ENCODE measurements at places on chromosomes 6 and 20.

- DNase-seq, result no peak
These were observed 63.9 kb downstream of the PTPN1 start for GRCh38 chr20:50574108-50574507.

- no peak for DNase-seq
These were observed 276.3 kb downstream of the PAX1 start for GRCh38 chr20:21981597-21982344.

DNA sequence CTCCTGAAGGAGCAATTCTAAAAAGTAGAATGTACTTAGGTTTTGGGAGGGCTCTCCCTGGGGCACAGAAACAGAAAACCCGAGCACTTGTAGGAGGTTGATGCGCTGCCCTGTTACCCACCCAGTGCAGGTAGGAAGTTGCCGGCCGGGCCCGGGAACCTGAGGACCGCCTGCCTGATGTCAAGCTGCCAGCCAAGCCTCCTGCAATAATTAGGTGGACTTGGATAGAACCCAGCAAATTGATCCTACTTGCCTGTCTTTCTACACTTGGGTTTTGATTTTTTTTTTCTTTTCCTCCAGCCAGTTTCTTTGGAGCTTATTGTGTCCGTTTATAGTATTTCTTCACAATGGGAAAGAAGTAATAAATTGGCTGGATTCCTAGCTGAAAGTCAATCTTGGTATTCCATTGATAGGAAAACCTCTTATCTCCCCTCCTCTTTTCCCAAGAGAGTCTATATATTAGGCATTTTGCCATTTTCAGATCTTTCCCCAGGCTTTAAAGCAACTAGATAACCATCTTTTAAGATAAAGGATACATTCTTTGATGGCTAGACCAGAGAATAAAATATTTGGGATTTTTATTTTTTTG lies 78.3 kb upstream of the FYN start:
- DNase-seq, result no peak

GRCh38 chr6:119575721-119576120 lies 226.2 kb upstream of the MAN1A1 start:
- DNase-seq, result no peak

- no peak for DNase-seq
These were observed 14.3 kb downstream of the PCMT1 start for GRCh38 chr6:149763866-149764265.

DNA sequence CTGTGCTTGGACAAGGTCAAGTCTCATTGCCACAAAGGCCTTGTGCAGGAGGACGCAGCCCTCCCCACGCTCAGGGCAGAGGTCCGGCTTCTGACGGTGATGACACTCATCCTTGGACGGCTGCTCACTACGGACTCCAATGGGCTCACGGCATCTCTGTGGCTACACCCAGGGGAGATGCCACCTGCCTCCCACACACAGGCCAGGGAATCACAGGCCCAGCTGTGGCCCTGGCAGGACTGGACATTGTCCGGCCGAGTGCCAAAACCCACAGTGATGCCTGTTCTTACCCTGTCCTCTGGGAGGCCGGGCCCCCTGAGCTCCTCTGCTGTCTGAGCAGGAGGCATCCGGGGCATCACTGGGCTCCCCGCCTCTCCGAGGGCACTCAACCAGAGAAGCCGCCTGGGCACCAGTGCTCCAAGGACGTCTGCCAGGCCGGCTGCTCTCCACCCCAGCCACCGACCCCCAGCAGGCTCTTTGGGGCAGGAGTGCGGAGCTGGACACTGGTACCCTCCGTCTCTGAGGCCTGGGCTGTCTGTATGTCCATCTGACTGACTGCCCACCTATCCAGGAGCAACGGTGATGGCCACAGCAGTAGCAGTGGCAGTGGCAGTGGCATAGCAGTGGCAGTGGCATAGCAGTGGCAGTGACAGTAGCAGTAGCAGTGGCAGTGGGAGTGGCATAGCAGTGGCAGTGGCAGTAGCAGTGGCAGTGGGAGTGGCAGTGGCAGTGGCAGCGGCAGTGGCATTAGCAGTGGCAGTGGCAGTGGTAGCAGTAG lies 1.9 kb downstream of the RBBP8NL start:
- DNase-seq, result no peak

DNA sequence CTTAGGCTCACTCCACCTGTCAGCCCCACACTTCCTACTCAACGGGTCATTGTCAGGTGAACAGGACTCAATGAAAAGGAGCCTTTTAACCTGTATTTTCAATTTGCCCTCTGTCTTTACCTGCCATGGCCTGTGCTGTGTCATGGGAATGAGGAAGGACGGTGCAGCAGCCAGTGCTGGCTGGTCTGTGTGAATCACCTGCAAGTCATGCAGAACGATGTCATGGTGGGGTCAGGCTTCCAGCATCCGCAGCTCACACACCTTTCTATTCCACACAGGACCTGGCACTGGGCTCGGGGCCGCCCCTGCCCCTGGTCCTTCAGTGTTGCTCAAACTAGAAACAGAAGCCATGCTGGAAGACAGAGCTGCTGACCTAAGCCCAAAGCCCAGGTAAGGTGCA lies 188.7 kb upstream of the GMDS start:
- DNase-seq, result no peak

DNA sequence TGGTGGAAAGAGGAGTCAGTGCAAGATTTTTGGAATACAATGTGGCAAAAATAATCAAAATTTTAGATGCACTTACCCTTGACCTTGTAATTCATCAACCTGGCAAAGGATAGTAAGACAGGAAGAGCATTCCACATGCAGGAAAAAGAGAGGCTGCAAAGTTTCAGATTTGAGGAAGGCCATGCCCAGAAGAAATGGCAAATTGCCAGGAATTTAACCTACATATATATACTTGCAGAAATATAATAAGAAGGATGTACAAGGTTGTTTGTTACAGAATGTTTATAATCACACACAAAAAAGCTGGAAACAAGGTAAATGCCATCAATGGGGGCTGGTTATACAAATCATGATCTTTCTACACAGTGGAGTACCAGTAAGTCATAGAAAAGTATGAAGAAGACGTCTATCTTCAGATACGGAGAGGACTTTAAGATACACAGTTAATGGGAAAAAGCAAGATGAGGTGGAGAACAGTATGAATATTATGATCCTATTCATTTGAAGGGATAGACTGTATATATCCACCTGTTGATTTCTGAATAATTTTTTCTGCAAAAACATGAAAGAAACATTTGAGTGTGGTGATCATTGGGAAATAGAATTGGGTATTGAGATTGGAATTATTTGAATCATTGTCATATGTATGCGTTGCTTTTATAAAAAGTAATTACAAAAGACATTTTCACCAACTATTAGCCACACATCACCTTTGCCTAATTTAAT lies 253.8 kb downstream of the TBC1D7 start:
- DNase-seq, result no peak

DNA sequence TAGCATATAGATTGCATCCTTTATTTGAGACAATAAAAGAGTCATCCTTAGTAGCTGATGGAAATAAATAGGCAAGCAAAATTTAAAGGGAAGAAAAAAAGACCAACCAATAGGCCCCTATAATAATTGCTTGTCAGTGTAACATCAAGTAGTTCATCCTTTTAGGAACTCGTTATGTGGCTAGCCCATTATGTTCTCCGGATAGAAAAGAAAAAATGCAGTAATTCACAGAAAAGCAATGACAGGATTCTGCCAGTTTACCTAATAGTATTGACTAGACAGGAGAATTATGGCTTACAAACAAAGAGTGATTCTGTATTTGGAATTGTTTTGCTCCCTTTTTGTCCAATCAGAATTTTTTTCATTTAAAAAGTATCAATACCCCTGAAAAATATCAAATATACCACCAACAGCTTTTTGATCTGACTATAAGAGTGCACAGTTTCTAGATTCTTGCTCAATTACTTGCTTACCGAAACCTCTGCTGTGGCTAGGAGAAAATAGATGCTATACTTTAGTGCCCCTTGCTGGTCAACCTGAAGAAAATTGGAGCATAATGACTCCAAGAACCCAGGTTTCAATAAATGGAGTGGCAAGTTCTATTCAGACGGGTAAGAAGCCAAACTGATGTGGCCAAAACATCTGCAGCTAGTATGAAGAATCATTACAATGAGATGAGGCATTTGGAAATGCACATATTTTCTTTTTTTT lies 91.5 kb upstream of the SASH1 start:
- no peak for DNase-seq

- DNase-seq, result no peak
These were observed 185.0 kb downstream of the HS3ST5 start for GRCh38 chr6:114157848-114158247.

GRCh38 chr6:6494677-6495076 lies 93.8 kb upstream of the LY86 start:
- DNase-seq, result no peak

- DNase-seq, result no peak
These were observed 30.8 kb downstream of the SLC2A10 start for GRCh38 chr20:46740214-46740609.

GRCh38 chr6:155444120-155444917 lies 11.3 kb downstream of the NOX3 start:
- DNase-seq, result no peak

GRCh38 chr6:122736163-122736562 lies 43.4 kb upstream of the FABP7 start:
- no peak for DNase-seq

- no peak for DNase-seq
These were observed 238.0 kb downstream of the KHDC1L start for GRCh38 chr6:72987301-72987700.

DNA sequence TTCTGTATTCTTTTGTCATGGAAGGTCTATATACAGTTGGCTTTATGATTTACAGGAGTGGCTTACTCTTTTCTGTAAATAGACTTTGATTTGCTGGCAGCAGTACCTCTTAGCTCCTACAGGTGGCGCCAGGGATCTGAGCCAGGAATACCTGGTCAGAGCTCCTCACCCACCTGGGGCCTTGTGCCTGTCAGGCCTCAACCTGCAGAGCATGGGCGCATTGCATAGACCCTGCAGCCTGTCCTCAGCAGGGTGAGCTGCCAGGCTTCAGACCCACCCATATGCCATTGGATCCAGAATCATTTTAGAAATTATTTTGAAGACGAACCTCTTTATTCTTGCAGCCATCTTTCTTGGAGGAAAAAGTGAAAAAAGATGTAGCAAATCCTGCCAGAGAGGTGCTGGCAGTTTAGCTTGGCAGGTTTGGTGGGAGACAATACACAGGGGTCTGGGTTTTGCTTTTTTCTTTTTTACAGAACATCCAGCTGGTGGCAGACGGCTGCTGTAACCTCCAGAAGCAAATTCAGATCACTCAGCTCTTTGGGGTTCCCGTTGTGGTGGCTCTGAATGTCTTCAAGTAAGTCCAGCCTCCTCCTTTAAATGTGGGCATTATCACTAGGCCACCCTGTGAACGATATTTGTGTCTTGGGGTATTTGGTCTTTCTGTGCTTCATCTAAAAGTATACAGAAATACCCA lies 149.1 kb downstream of the MTHFD1L start:
- peak; percentile 11 for DNase-seq

DNA sequence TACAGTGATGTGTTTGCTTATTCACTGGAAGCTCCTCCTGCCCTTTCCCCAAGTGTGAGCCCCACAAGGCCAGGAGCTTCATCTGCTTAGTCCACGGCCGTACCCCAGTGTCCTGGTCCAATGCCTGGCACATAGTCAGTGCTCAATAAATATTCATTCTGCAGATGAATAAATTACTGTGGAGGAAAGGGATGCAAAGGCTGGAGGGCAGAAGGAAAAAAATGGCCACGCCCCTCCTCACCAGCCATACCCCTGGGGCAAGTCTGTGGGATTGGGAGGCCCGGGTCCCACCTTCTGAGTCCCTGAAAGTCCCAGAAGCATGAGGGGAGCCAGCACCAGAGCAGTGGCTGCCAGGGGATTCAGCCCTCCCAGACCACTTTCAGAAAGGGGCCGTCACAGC lies 65.5 kb downstream of the GRM4 start:
- DNase-seq, result no peak

DNA sequence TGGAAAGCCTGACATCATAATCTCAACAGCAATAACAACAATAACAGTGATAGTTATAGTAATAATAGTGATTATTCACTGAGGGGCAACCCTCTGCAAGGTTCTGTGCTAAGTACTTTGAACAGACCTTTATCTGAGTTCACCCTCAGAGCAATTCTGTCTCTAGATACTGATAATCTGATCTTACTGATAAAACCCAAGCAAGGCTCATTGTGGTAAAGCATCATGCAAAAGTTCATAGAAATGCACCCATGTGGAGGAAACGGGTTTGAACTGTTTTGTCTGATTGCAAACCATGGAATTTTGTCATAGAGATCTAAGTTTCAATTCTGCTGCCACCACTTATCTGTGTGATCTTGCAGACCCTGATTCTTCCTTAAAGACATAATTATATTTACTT lies 1.3 kb upstream of the KIAA0408 start:
- DNase-seq, result no peak

GRCh38 chr20:24797113-24797512 lies 152.0 kb upstream of the CST7 start:
- no peak for DNase-seq

DNA sequence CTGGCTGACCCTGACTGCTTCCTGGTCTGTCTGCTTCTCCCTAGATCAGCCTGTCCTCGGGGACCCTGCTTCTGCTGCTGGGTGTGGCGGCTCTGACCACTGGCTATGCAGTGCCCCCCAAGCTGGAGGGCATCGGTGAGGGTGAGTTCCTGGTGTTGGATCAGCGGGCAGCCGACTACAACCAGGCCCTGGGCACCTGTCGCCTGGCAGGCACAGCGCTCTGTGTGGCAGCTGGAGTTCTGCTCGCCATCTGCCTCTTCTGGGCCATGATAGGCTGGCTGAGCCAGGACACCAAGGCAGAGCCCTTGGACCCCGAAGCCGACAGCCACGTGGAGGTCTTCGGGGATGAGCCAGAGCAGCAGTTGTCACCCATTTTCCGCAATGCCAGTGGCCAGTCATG lies 6.3 kb downstream of the NRSN2 start:
- no peak for DNase-seq

GRCh38 chr6:16725145-16725864 lies 36.0 kb downstream of the ATXN1 start:
- DNase-seq, result no peak

GRCh38 chr6:34484899-34485298 lies 19.0 kb downstream of the PACSIN1 start:
- DNase-seq, result peak; percentile 36

DNA sequence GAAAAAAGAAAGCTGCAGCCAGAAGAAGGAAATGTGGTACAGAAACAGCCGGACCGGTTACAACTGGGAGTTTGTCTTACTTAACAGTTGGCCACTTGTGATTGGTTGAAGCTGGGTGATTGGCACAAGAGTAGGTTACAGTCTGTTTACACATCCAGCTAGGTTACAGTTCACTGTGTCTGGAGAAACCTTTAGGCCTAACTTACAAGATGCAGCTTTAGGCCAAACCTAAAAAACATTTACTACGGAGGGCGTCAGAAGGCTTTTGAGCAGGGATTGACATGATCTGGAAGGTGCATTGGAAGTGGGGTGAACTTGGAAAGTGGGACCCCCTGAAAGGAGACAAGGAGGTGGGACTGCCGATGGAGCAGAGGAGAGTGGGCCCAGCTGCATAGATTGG lies 122.3 kb downstream of the BANF2 start:
- no peak for DNase-seq

- DNase-seq, result peak; percentile 67
These were observed 56.4 kb upstream of the DUSP22 start for GRCh38 chr6:235763-236360.

DNA sequence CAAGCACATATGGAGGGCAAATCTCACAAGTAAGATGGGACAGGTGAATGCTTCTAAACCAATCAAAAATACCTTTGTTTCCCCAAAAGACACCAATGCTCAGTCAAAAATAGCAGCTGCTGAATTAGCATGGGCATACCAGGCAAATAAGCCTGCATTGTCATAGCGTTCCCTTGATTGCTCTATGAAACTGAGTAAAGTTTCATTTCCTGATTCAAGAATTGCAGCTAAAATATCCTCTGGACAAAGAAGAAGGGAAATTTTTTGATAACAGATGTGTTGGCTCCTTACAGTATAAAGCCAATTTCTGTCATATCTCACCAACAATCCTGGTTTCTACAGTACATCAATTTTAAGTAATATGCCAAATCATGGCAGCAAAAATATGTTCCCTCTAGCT lies 3.3 kb upstream of the TMEM14A start:
- no peak for DNase-seq
